ENCODE measurements at places on chromosomes 11 and 22.

DNA sequence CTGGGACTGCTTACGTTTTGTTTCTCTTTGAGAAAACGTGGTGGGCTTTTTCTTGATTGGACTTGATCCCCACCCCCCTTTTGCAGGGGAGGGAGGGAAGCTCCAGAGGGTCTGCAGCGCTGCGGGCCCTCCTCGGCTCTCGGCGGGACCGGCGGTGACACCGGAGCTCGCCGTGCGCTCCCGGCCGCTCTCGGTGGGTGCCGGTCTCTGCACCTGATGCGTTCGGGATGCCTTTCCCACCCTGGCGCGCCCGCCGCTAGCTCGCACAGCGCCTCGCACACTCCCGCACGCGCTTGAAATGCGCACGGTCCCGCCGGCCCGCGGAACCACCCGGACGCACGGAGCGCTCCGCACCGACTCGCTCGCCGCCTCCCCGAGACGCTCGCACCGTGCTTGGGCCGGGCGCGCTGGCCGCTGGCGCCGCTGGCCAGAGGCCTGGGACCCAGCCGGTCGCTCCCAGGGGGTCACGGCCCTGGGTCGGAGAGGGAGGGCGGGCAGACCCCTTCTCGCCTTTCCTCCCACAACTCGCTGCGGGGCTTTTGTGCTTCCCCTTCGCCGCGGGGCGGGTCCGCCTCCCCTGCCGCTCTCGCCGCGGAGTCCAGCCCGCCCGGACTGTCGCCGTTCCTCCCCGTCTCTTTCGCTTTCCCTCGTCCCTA is 1.0 kb downstream of the ZBTB16 start:
- DNase-seq, result no peak

- no peak for DNase-seq
These were observed 7.5 kb downstream of the KREMEN1 start for GRCh38 chr22:29080106-29080975.

- DNase-seq, result no peak
These were observed 3.5 kb downstream of the H19 start for GRCh38 chr11:1994121-1994520.

- DNase-seq, result no peak
These were observed 123.9 kb upstream of the NARS2 start for GRCh38 chr11:78698612-78699011.

DNA sequence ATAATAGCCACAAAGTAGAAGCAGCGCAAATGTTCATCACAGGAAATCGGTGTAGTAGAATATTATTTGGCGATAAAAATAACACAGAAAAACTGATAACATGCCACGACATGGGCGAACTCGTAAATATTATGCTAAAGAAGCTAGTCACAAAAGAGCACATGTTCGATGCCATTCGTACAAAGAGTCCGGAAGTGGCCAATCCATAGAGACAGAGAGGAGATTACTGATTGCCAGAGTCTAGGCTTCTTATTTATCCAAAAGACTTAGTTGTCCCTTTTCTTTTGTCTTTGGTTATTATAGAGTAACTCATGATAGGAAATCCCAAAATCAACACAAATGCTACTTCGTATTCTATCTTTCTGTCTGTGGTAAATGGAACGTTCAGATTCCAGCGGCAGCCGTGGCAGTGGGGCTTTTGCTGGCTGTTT is 56.5 kb downstream of the MED15 start:
- no peak for DNase-seq

DNA sequence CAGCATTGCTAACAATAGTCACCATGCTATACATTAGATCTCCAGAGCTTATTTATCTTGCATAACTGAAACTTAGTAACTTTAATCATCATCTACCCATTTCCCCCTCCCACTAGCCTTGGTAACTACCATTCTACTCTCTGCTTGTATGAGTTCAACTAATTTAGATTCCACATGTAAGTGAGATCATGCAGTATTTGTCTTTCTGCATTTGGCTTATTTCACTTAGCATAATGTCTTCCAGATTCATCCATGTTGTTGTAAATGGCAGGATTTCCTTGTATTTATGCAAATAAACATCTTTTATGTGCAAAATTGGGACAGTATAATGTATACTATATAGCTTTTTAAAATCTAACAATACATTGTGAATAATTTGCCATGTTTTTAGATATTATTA is 66.0 kb upstream of the ZBED5 start:
- no peak for DNase-seq

DNA sequence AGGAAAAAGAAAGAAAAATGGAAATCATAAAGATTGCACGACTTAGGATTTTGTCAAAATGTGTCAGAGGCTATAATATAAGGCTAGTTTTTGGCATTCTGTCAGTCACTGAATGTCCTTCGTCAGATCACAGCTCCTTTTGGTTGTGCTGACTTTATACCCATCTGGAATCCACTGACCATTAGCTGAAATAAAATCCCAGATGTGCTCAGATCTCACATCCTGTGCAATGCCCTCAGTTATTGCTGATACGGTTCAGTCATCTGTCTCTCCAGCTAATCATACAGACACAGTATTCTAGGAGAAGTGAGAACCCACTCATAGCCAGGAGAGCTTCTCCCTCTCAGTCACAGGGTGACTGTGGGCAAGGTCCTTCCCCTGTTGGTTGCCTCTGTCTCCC is 11.5 kb downstream of the CD44 start:
- no peak for DNase-seq

DNA sequence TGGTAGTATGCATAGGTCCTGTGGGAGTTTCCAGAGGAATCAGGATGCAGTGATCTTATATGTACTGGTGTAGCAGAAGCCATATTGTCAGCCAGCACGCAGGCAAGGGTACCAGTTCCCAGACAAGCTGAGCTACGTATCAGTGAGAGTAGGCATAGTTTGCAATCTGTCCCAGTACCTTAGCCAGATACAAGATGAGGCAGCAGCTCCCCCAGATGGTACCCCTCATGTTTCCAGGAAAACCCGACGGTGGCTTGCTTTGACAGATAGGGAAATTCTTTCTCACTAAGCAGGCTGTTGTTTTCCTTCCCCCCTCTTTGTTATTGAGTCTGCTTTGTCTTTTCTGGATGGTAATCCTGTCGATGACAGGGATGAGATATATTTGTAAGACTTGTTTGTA is 109.7 kb upstream of the RRM1 start:
- DNase-seq, result no peak

DNA sequence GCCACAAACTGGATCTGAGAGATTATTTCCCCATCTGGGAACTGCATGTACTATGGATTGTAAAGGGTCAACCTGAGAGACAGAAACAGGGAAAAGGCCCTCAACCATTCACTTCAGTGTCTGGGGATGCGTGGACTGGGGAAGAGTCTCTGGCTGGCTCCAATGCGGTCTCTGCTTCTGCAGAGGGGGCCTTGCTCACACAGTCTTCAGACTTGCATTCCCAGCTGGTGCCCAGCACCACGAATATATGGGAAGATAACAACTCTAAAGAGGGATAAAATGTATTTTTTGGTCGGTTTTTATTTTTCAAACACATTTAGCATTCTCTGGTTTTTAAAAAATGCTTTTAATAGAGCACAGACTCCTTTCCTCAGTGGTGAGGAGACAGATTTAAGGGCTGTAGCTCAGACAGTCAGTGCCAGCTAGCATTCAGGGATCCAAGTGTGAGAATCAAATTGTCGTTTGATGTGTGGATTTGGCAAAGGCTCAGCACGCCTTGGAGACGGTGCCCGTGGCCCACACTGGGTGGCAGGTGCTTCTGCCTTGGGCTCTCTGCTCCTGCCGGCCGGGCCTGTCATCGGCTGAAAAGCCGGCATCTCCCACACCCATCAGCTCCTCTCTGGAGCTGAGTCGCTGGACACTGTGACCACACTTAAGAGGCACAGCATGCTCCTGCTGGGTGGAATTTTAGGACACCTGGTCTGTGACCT is 8.0 kb upstream of the EFCAB6 start:
- no peak for DNase-seq

DNA sequence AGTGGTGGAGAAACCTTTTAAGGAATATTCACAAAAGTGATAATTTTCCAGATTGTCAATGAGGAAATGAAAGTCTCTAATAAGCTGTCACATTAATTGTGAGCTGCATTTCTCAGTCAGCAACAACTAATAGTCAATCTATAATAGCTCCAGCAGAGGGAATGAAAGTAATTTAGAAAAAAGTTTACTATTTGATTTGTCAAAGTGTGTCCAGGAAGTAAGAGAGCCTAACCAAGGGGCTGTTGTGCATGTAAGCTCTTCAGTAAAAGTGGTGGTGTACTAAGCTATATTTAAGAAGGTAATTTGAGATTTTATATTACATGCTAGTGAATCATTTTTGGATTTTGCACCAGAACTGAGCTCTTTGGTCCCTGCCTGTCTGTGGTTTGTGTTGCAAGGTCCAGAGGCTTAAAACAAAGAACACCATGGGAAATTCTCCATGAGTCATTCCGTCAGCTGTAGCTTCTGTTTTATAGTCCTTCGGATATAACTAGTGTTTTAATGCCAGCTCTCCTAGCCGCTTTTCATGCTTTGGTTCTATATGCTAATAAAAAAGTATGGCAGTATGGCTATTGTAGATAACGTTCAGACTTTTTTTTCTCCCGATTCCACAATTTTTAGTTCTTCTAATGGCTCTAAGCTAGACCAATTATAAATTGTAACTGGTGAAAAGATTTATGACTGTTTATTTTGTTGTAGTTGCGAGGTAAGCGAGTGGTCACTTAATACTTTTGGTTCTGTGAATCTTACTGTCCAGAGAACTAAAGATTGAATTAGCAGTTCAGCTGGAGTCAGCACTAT is 64.6 kb downstream of the ARHGEF12 start:
- no peak for DNase-seq

DNA sequence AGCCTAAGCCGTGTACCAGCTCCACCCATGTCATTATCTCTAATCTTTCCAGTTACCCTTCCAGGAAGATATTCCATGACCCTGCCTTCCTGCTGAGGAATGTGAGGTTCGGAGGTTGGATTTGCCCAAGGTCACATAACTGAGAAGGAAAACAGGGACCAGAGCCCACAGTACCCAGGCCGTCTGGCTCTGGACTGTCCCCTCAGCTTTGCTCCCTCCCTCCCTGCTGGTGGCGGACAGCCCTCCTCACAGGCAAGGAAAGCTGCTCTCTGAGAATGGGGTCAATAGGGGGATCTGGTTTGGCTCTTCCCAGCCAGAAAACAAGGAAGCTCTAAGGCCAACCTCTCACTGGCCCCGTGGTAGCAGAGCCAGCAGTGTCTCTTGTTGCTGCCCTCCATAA is 63.3 kb downstream of the SYN3 start:
- DNase-seq, result no peak

- DNase-seq, result no peak
These were observed 41.0 kb upstream of the APLNR start for GRCh38 chr11:57277845-57278720.

GRCh38 chr22:31279821-31280505 is 12.3 kb downstream of the PIK3IP1 start:
- DNase-seq, result no peak

DNA sequence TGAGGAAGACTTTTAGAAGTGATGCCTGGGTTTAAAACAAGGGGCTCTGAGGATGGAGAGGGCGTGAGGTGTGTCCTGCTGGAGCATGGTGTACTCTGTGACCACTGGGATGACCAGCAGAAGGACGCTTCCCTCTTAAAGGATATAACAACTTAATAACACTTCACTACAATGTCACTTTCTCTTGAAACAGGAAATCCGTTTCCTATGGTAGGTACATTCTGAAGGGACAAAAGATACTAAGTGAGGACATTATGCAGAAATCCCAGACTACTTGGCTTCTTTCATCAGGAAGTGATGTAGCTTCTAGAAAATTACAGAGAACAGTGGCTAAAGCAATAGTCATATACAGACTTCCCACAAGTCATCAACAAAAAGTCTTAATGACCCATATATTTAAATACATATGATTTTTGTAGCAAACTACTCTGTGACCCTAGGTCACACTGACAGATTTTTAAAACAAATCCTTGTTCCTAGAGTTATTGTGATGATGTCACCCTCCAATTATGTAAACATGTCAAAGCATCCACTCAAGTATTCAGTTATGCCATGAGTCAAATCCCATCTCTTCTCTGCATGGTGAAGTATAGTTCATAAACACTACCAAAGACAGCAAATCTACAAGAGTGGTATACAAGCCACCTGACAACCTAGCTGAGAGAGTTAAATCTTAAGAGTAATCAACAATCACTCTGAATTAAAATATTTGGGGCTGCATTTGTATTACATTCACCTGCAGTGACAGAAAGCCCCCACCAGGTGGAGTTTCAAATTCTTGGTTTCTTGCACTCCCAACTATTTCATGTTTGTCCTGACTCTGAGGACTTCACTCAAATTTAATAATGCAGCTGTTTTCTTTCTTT is 32.8 kb downstream of the PITPNB start:
- no peak for DNase-seq

GRCh38 chr11:62077132-62077531 is 46.7 kb upstream of the INCENP start:
- no peak for DNase-seq

DNA sequence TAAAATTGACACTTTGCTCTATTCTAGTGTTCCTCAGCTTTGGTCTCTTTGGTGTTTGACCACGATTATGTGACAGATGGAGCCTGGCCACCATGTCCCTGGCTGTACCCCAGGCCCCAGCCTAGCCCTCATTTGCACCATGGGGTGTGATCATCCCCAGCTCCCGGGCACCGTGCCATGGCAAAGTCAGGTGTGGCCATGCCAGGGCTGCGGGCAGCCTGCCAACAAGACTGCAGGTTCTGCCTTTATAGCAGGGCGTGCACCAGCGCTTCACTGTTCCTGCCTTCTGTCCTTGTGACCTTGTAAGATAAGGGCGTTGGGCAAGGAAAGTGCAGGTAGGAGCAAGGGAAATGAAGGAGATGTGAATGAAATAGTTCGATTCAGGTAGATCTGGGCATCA is 22.4 kb upstream of the APOBEC3A start:
- DNase-seq, result no peak

- no peak for DNase-seq
These were observed 14.2 kb downstream of the PEX26 start for GRCh38 chr22:18091916-18092526.

DNA sequence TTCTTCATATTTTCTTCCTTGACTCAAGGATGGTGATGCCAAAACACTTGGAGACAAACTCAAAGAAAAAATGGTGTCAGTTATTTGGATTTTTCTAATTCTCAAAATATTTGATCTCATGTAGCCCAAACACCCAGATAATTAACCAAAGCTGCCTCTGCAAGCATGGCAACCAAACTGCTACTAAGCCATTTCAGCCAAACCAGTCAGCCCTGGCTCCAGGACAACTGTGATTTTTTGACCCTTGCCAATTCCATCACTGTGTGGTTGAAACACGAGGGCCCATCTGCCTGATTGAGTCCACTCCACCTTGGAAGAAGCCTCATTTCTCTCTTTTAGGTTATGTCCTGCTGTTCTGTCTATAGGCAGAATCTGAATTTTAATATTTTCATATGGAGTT is 277.4 kb downstream of the BLID start:
- no peak for DNase-seq

Measured in stimulated activated CD8-positive, alpha-beta memory T cell treated with anti-CD3 and anti-CD28 coated beads, Interleukin-7, amount 100 ng/mL, for 24 hours (primary cell).